ENCODE measurements at places on chromosomes 1 and 21.

GRCh38 chr1:242002072-242002471 lies 3.2 kb upstream of the MAP1LC3C start:
- DNase-seq, result no peak

DNA sequence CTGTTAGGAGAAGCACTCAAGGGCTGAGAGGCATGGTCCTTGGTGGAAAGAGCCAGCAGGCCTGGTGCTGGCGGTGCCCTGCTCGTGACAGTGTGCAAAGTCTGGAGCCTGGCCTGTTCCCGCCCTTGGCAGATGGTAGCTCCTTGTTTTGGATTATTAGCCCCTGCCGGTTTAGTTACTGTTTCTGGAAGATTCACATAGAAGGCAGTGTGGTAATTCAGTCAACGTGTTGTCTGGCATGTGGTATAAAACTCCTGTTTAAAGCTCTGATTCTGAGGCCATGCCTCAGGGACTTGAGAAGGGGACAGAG lies 6.8 kb downstream of the PKNOX1 start:
- no peak for DNase-seq

GRCh38 chr1:246602194-246602593 lies 35.9 kb downstream of the CNST start:
- no peak for DNase-seq

DNA sequence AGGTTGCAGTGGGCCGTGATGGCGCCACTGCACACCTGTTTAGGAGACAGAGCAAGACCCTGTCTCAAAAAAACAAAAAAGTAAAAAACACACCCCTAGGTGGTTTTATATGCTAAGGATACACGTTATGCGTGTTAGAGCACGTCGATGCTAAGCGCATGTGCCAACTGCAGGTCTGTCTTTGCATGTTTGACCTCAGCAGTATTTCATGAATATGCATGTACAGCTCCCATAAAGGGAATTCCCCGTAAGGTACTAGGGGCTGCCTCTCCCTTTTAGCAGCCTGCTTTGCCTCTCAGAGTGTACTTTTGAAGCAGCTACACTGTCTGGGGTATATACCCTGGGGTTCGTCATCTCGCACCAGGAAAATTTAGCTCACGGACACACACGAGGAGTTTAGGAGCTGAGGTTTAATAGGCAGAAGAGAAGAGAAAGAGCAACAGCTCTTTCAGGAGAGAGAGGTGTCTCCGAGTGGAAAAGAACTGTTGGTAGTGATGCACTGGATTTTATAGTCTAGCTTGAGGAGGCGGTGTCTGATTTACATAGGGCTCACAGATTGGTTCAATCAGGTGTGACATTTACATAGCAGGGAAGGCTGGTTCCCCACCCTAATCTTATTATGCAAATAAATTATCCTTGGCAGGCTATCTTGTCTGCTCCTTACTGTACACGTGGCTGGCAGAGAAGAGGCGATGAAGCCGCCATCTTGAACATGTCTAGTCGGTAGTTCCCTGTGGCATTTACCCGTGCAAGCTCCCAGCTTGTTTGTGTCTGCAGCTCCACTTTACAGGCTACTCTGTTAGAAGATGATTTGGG lies 4.2 kb upstream of the OTUD3 start:
- DNase-seq, result no peak

DNA sequence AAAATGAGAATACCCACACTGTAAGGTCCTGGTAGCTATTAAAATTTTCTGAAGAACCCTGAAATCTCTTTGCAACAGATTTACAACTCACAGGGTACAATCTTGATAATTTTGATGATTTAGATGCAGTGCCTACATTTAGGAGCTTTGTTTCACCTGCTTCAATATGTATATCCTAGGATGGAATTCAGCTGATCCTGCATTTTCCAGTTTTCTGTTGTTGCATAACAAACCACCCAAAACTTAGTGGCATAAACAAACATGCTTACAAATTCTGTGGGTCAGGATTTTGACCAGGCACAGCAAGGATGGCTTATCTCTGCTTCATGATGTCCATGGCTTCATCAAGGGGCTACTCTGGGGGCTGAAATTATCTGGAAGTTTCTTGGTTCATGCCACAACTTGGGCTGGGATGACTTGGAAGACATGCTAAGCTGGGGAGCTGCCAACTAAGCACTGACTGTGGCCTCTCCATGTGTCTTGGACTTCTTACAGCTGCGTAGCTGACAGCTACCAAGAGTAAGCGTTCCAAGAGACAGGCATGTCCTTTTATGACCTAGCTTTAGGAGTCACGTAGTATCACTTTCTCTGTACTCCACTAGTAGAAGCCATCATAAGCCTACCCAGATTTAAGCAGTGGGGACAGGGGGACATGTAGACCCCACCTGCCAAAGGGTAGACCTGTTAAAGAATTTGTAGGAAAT lies 108.5 kb downstream of the CACHD1 start:
- no peak for DNase-seq

DNA sequence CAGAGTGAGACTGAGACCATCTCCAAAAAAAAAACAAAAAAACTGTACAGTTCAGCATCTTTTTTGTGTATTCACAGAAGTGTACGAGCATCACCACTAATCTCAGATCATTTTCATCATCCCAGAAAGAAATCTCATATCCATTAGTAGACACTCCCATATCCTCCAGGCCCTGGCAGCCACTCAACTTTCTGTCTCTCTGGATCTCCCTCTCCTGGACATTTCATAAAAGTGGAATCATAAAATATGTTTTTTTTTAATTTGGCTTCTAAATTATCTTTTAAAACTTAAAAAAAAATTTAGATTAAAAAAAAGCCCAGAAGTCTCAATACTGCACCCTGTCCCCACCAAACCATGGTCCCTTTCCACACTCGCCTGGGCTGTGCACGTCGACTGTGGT lies 22.1 kb downstream of the RIPPLY3 start:
- no peak for DNase-seq

GRCh38 chr1:218671573-218671972 lies 326.4 kb downstream of the TGFB2 start:
- no peak for DNase-seq

- no peak for DNase-seq
These were observed 5.5 kb upstream of the SNAPIN start for GRCh38 chr1:153652805-153653500.

- DNase-seq, result no peak
These were observed 130.2 kb downstream of the IFI44 start for GRCh38 chr1:78779831-78780230.

DNA sequence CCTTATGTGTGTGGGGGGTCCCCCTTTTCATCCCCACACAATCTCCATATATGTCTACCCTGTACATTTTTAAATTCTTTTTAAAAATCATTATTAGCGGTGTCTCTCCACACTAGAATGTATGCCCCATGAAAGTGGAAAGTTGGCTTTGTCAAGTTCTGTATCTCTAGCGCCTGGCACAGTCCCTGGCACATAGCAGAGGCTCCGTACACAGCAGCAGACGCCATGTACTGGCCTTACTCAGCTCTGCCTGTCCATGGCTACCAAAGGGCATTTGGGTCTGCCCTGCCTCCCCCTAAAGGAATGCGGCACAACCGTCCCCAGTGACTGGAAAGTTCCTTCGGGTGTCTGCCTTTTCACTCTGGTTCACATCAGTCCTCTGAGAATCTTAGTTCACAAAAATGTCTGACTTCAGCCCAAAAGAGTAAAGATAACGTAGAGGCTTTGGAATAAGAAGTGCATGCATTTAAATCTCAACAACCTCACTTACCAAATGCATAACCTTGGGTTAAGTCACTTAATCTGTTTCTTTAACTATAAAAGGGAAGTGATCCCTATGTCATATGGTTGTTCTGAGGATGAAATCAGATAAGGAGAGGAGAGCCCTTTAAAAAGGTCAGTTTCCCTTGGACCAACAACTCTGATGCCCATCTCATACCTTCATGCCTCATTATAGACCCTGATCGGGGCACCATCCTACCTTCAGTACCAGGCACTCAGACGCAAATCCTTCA lies 61.1 kb downstream of the CD46 start:
- DNase-seq, result no peak

- no peak for DNase-seq
These were observed 21.8 kb downstream of the EXOC8 start for GRCh38 chr1:231315887-231316286.

GRCh38 chr1:205933671-205934618 lies 9.3 kb downstream of the SLC26A9 start:
- no peak for DNase-seq

DNA sequence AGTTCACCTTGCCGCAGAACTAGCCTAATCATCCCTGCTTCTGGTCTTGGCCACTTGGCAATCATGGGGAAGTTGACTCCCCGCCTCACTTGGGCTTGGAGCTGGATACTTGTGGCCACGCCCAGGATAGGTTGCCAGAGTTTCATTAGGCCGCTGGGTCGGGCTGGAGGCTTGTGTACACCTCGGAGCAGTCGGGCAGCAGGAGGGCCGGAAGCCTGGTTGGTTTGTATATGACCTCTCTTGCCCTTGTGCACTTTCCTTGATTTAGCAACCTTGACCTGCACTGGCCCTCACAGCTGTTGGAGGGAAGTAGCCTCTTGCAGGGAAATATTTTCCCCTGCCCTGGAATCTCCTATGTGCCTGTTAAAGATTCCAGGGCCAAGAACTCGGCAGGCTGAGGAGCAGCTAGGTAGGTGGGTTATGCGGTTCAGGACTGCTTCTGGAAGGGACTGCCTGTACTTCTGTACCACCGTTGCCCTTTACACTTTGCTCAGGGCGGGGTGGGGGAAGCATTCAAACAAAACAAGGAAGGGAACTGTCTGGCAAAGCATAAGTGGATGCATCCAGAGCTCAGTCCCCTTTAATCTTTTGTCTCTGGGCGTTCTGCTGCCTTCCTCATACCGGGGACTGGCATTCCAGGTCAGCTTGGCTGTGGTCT lies 83.5 kb downstream of the UCK2 start:
- no peak for DNase-seq

DNA sequence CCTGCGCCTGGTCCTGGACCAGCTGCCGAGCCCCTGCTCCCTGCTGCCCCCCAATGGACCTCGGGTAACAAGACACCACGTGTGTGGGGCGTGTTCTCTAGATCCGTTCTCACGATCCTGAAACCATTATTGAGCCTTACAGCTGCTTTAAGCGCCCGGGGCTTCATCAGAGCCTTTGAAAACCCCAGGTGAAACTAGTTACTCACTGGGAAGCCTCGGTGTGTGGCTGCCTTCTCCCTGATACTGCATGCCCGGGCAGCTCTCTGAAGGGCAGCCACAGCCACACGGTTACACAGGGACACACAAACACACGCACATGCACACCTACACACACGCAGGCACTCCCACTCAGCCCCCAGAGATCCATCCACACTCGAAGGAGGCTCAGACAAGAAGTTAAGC lies 5.3 kb downstream of the HES2 start:
- no peak for DNase-seq

DNA sequence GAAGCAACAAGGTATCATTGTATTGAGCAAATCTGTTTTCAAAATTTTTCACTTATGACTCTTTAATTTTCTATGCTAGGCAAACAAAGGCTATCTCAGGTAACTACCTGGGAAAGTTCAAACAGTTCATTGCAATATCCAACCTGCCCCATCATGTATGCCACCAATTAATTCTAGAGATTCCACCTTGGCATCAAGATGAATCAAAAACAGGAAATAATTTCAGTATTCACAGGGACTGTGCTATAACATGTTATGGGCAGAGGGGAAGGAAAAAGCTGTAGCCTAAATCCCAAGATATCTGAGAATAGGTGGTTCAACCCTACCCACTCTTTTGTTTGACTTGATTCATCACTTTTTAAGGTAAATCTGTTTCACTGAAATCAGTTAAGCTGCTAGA lies 67.5 kb upstream of the SH3GLB1 start:
- no peak for DNase-seq

DNA sequence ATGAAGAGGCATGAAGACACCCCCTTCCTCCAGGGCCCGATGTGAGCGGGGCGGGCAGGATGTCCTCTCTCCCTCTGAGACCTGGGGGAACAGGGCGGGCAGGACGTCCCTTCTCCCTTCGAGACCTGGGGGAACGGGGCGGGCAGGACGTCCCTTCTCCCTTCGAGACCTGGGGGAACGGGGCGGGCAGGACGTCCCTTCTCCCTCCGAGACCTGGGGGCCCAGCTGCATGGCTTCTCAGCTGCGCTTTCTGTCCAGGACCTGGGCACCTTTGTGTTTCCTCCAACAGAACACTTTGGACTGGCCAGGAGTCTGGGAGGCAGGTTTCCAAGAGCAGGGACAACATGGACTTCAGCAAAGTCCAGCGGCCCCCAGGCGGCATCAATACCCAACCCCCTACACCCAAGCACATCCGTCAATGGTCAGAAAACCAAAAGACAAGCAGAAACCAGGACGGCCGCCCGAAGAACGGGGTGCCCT lies 30.8 kb upstream of the ADARB1 start:
- DNase-seq, result no peak

GRCh38 chr1:243638186-243638585 lies 211.9 kb downstream of the AKT3 start:
- no peak for DNase-seq

DNA sequence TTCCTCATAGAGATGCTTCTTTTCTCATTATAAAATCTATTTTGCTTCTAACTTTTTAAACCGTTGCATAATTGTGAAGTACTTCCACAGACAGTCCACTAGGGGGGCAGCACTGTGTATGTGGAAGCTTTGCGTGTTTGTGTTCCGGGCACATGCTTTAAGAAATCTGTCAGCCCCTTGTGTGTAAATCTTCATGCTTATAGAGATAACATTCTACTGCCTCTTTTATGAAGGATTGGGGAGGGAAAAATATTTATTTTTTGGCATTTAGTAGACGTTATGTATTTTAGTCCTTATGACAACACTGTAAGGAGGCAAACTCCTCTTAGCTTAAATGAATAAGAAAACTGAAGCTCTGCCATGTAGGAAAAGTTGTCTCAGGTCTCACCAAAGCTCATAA lies 157.3 kb upstream of the PTGFR start:
- no peak for DNase-seq

DNA sequence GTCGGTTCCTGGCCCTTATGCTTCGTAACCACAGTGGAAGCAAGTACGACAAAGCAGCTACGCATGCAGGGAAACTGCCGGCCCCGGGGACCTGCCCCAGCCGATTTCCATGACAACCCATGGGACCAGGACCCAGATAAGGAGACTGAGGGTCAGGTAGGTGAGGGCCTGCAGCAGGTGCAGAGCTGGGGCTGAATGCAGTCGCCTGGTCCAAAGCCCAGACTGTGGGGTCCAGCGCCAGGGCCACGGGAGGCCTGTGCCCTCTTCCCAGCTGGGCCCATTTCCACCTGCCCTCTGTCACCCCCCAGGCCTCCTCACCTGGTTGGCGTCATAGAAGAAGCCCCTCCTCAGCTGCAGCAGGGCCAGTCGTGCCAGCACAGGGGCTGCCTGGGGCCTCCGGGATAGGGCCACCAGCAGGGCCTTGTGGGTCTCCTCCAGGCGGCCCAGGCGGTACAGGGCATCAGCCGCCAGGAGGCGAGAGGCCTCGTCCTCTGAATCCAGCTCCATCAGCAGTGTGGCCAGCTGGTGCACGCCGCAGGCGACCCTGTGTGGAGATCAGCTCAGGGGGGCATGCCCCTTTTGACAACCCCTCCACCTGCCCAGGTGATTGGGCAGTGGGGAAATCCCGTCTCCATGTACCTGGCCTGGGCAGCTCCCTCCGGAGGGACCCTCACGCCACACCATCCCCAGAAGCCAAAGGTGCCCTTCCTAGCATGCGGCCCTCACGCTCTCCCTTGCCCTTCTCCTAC lies 14.2 kb downstream of the TTC34 start:
- no peak for DNase-seq
